T47D (cell line): ENCODE measurements at places on chromosomes 4 and X.

DNA sequence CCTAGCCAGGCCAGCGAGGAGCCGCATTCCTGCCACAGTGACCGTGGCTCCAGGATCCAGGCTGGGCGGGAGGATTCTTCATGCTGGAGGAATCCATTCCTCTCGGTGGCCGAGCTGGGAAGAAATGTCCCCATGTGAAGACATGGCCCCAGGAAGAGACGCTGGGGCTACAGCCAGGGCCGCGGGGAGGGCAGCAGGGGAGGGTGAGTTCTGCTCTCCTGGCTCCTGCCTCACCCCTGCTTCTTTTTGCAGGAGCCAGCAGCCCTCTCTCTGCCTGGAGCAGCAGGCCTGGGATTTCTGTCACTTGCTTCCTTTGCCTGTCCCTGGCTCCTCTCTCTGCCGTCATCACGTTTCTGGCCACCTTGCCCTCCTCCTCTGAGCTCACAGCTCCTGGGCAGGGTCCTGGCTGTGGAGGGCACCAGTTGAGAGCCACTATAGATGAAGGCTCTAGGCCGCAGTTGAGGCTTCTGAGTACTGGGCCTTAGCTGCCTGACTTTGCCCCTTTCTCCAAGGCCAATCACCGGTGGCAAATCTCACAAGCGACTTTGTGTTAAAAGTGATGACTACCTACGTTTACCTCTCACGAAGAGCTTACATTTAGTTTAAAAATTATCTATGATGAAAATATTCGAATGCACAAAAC, 48.3 kb downstream of the ENPP6 start:
- no peak for DNase-seq

- no peak for DNase-seq
Observed at GRCh38 chr4:15506464-15506863, 36.8 kb downstream of the CC2D2A start.

GRCh38 chr4:19134685-19135084, 1113.1 kb upstream of the LCORL start:
- DNase-seq = no peak

DNA sequence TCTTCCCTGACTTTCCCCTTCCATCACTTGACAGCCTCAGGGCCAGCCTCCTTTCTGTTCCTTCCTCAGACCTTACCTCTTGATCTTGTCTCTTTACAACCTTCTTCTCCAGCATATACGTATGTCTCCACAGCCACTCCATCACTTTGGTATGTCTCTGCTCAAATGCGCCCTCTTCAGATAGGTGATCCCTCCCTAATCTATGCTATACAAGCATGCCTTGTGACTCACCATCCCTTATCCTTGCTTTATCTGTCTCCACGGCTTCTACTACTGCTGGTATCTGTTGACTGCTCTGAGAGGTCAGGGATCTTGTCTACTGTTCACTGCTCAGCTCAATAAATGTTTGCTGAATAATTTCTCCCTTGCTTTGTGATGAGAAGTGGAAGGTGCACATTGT, 9.0 kb downstream of the ARAP2 start:
- DNase-seq = no peak

- no peak for DNase-seq
Observed at GRCh38 chr4:128376958-128377357, 89.3 kb upstream of the PGRMC2 start.

- no peak for DNase-seq
Observed at GRCh38 chr4:151114986-151115385, 15.6 kb downstream of the RPS3A start.
